Muscle of leg (tissue), 16 donors: ENCODE measurements at places on chromosomes 11 and 22.

GRCh38 chr11:76984743-76985142 is 49.5 kb upstream of the B3GNT6 start:
- DNase-seq: no peak

DNA sequence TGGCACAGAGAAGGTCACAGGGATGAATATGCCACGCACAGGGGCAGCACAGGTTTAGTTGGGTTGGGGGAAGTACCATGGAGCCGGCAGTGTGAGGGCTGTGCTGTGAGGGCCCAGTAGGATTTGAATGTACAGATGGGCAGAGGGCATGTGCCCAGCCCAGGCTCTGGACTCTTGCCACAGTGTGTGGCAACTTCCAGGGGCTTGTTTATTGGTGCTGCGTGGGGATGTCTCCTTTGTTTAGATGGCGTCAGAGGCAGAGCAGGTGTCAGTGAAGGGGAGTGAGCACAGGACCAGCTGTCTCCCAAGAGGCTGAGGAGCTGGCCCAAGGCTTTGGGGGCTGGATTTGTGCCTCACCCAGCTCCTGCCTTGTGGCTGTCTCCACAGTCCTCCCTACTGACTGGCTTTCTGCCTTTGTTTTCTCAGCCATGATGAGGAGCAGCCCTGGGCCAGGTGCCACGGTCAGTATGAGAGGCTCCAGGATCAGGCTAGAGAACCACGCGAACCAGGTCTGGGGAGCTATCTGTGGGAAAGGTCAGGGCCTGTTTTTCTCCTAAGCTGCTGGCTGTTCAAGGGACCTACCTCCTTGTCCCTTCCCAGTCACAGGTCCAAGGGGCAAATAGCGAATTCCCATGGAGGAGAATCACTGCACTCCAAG is 21.9 kb downstream of the SUN2 start:
- DNase-seq: peak; percentile 80

- DNase-seq: peak; percentile 16
These were observed 32.2 kb upstream of the TRIM29 start for GRCh38 chr11:120169981-120170698.

DNA sequence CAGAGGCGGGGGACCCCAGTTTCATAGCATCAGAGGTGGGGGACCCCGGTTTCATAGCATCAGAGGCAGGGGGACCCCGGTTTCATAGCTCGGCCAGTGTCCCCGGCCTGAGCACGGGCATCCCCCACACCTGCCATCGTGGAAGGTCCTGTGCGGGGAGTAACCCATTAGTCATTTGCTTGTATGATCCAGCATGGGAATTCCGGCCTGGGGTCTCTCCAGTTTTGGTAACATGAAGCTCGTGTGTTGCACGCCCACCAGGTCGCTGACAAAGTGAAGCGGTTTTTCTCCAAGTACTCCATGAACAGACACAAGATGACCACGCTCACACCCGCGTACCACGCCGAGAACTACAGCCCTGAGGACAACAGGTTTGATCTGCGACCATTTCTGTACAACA is 29.0 kb upstream of the KRTAP5-7 start:
- no peak for DNase-seq

- DNase-seq: no peak
These were observed 27.9 kb downstream of the SPATA19 start for GRCh38 chr11:133817449-133817848.

DNA sequence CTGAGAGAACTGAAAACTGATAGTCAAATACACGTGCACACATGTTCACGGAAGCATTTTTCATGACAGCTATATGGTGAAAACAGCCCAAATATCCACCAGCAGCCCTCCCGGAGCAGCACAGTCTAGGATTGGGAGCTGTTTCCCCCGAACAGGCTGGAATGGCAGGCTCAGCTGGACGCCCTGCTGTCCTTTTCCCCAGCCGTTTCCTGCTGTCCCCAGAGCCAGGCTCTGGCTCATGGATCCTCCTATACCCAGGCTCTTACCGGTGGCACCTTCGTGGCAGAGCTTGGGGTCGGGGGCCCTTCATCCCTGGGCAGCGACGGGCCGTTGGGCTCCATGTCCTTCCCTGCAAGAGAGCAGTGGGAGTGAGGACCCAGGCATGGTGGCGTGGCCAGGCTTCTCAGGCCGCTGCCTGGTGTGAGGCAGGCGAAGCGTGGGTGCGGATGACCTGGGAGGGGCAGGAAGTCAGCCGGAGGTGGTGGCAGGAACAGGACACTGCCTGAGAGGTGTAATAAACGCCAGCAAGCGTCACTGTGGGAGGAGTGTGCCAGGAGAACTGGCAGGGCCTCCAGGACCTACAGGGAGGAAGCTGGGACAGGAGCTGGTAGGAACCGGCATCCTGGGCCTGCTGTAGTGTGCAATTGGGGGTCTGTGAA is 38.8 kb downstream of the OSBPL5 start:
- DNase-seq: no peak

DNA sequence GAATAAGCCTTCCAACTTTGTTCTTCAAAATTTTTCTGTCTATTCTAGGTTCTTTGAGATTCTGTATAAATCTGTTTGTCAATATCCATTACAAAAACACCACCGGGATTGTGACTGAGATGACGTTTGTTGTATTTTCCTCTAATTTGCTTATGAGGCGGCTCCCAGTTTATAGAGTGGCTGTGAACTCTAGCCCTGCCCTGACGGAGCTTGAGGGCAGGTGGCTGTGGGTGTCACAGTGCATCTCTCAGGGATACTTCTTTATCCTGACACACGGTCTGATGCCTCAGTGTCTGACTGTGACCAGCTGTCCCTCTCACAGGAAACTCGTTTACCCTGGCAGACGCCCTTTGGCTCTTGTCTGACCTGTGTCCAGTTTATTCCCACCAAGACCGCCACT is 53.7 kb upstream of the ATXN10 start:
- DNase-seq: no peak

- DNase-seq: no peak
These were observed 12.5 kb downstream of the MAML2 start for GRCh38 chr11:96330511-96330859.

DNA sequence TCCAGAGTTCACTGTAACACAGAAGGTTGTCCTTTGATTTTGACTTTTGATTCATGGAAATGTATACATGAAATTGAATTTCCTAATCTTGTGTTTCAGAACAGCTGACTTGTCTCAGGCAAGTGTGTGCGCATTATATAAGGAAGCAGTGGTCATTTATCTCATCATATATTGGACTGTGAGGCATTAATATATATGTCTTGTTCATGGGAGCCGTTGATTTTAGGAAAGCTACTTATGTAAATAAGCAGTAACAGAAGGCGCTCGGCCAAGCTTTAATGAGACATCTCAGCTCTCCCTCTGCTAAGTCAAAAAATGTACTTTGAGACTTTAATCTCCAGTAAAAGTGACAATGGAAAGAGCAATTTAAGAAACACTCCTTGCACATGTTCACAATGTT is 100.5 kb downstream of the PDHX start:
- DNase-seq: no peak

DNA sequence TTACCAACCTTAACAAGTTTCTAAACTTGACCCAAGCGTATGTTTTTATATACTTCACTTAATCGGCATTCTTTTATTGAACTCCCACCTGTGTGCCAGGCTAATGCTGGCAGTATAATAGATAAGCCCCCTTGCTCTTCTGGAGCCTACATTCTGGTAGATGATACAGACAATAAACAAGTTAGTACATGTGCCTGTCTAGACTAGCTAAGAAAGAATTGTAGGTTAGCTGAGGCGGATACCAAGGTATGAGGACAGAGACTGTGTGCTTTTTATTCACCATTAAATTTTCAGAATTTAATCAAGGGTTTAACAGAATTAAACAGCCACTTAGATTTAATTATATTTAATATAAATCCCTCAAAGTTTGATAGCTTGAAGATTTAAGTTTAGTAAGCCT is 45.7 kb downstream of the TTC17 start:
- no peak for DNase-seq

DNA sequence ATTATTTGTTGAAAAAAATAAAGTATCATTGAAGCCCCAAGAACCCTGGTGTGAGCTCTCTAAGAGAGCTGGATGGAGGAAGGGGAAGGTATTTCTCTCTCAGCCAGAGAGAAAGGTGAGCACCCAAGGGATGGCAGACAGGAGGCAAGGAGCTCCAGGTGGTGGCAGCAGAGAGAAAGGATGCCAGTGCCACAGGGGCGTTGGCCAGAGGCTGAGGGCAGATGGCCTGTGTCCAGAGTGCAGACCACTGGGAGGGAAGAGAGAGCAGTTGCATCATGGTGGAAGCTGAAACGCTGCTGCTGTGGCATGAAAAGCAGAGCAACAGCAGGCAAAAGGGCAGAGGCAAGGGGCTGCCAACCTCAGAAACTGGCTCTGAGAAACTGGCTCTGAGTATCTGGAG is 8.5 kb downstream of the SPON1 start:
- DNase-seq: peak; percentile 32

GRCh38 chr11:3055891-3056290 is 1.3 kb downstream of the CARS1 start:
- DNase-seq: no peak

DNA sequence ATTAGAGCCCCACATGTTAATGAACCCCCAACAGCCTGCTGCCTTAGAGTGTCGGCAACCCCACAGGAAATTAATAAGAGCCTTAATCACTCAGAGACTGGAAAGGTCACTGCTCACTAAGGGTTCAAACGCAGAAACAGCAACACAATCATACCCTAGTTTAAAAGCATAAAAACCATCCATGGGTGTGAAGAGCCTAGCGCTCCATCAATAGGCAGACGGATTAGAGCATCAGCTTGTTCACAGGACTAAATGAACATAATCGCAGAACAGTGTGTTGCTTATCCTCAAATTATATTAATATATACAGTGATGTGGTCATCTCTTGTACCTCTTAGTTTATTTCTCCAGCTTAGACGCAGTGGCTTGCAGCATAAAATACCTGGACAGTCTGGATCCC is 720.7 kb downstream of the OPCML start:
- DNase-seq: no peak

DNA sequence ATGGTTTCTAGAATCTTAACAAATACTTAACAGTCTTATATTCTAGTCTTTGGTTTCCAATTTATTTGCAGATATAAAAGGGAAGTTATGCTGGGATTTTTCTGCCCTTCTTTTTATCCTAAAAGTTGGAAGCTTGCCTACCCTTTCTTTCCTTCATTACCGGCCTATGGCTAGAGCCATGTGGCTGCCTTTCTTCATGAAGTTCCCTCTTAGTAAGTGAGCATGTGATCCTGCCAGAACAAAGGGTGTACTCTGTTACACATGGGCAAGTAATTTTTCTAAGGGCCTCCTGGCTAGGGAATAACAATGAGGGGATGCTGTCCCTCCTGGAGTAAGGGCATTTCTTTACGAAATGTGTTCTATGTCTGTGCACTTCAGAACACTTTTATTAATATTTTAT is 252.1 kb upstream of the PITPNB start:
- no peak for DNase-seq

GRCh38 chr11:112016088-112016764 is 9.0 kb upstream of the DLAT start:
- DNase-seq: peak; percentile 21

DNA sequence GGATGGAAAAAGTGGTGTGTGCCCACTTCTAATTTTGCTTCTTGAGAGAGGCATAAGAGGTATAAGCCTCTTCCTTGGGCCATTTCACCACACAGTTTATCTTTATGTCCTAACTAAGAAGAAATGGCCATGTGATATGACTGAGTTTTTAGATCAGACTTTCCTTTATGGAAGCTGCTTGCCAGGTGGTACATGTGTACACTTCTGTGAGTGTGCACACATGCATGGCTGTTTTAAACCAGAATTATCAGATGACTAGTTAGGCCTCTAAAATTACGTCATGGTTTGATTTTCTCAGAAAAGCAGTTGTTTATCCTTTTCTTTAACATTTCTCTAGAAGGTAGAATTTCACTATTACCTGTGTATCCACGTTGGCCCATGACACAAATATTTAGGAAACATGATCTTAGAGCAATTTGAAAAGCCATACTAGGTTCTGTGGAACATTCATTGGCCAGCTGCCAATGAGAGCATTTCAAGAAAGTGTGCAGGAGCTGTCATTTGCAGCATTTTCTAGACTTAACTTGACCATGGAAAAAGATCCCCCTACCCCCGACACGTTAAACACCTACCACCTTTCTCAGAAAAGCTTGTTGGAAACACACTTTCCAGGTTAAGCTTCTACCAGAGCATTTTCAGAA is 109.2 kb upstream of the GAL start:
- no peak for DNase-seq

DNA sequence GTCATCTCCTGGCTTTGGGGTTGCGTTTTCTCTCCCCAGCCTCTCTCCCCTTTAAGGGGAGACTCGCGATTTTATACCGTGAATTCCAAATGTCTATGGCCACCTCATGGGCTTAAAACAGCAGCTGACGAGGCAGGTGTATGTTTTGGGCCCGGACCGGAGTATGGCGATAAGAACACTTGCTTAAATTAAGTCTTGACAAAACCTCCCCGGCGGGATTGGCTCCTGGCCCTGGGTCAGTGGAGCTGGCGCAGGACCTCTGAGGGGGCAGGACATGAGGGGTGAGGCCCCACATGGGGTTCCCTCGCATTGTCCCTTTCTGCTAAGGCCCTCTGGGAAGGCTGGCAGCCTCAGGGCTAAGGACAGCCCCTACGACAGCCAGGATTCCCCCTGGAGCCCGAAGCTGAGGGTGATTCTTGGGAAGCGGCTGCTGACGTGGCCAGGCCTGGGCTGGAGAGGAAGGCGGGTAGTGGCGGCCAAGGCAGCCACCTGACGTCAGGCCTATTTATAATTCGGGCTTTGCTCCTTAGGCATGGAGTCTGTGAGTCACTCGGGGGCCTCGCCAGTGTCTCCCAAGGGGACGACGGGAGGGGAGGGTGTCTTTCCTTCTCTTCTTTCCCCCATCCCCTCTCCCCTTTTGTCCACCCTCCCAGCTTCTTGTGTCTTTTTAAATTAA is 12.7 kb downstream of the MYO18B start:
- DNase-seq: peak; percentile 83

- DNase-seq: peak; percentile 80
These were observed 16.8 kb downstream of the TPST2 start for GRCh38 chr22:26573026-26573662.

- no peak for DNase-seq
These were observed 20.2 kb downstream of the BPIFC start for GRCh38 chr22:32444068-32444467.
